ENCODE measurements at places on chromosomes 12 and 14.

GRCh38 chr12:43162138-43162537, 389.9 kb downstream of the ADAMTS20 start:
- DNase-seq, result no peak

- no peak for DNase-seq
Measured at GRCh38 chr14:35699791-35700444, 109.2 kb downstream of the RALGAPA1 start.

DNA sequence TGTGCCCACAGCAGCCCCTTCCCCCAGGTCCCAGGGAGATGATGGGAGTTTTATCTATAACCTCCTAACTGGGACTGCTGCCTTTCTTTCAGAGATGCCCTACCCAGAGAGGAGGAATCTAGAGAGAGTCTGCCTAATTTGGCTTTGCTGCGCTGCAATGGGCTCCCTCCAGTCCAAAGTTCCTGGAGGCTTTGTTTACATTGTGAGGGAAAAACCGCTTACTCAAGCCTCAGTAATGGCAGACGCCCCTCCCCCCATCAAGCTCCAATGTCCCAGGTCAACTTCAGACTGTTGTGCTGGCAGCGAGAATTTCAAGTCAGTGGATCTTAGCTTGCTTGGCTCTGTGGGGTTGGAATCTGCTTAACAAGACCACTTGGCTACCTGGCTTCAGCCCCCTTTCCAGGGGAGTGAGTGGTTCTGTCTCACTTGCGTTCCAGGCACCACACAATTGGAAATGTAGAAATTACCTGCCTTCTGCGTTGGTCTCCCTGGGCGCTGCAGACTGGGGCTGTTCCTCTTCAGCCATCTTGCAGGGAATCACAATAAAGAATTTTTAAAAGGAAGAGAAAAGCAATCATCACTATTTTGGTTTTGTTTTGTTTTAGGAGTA, 262.5 kb downstream of the FOXG1 start:
- no peak for DNase-seq

- DNase-seq, result no peak
Measured at GRCh38 chr12:49370539-49370938, 3.3 kb downstream of the SPATS2 start.

DNA sequence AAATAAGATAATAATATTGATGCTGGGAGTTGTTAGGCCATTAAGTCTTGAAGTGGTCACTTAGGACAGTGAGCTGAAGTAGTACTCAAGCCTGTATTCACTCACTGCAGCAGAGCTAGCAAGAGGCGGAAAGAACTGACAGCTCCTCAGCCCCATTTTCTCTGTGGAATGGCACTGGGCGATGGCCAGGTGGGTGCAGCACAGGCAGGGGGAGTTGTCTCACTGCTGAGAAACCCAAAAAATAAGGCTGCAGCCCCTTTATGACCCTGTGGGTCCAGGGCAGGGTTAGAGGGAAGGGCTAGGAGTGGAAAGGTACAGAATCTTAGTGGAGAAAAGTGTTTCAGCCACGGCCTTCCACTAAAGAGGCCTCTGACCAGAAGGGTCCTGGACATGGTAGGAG, 35.5 kb downstream of the PDZRN4 start:
- no peak for DNase-seq

DNA sequence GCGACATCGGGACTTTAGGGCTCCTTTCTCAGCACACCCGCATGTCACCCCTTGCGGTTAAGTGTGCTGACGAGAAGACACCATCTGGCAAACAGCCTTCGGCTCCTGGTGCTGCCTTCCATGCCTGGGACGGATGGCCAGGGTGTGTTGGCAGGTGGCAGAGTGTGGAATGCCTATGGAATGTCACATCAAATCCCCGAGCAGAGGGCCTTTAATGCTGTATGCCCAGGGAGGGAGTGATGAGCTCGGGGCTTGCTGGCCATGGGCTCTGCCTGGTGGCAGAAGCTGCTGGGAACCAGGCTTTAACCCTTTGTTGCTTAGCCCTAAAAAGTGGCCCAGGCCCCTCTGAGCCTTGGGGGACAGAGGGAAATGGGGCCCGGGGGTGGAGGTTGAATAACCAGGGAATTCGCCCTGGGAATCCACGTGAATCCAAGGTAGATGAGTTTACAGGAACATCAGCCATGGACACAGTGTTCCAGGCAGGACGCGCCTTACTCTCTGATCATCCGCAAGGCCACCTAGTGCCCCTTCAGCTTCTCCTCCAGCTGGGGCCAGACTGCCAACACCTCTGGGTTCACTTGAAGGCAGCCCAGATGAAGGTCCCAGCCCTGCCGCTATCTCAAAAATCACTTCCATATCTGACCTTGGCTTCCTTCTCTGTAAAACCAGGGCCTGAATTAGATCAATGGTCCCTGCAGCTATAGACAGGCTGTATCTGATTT, 17.4 kb downstream of the FAM181A start:
- DNase-seq, result no peak

- no peak for DNase-seq
Measured at GRCh38 chr12:116166306-116166705, 111.2 kb downstream of the MED13L start.

DNA sequence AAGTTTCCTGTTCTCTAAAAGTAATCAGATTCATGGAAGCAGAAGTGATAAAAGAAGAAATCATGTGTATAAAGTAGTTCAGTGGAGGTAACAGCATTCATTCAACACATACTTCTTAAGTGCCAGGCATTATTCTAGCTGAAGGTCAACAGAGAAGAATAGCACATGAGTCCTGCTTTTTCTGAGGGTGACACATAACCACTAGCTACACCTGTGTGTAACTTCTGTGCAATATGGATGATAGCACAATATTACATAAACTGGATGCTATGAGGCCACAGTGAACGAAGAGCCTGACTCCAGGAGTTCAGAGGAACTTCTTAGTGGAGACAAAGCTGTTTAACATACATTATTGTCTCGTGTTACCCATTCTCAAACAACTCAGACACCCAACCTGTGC, 114.3 kb upstream of the PCED1B start:
- DNase-seq, result no peak

DNA sequence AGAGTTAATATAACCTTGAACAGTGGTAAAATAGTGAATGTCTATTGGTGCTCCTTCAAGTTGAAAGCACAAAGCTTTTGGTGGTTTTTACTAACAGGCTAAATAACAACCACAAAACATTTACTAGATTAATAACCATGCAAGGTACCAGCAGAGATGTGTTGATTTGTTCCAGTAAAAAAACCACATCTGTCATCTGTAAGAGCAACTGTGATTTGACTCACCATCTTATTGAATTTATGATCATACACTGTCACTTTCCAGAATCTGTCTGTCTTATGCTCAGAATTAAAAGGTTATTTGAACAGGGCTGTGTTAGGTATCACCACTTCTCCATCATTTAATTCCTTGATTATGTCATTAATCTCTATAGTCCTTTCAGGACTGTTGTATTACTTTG, 107.0 kb upstream of the PTHLH start:
- no peak for DNase-seq

- no peak for DNase-seq
Measured at GRCh38 chr14:68691031-68691791, 101.7 kb downstream of the ZFP36L1 start.

GRCh38 chr12:53575502-53576249, 50.5 kb downstream of the ATF7 start:
- DNase-seq, result peak; percentile 75

GRCh38 chr12:68981516-68981915, 48.5 kb upstream of the CPM start:
- DNase-seq, result peak; percentile 47

DNA sequence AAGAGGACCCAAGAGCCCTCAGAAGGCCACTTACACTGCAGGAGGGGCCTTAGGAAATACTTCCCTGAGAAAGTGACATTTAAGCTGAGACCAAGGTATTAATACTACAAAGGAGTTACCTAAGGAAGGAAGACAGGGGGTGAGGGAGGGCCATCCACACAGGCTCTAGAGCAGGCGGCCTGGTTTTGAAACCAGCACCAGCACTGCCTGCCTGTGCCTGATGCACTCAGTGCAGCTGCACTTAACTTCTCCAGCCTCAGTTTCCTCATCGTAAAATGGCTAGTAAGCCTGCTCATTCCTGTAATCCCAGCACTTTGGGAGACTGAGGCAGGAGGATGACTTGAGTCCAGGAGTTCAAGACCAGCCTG, 45.5 kb upstream of the PLEKHG6 start:
- no peak for DNase-seq

DNA sequence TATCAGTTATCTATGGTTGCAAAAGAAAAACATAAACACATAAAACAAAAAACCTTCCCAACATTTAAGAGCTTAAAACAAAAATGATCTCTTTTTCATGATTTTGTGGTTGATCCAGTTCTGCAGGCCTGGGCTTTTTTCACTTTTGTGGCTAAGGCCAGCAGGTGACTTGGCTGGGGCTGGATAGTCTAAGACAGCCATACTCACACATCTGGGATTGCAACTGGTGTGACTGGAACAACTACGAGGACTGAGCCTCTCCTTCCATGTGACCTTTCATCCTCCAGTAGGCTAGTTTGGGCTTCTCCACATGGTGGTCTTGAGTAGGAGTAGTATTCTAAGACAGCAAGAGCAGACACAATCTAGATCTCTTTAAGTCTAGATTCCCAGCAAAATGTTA, 7.2 kb upstream of the PKP2 start:
- no peak for DNase-seq

DNA sequence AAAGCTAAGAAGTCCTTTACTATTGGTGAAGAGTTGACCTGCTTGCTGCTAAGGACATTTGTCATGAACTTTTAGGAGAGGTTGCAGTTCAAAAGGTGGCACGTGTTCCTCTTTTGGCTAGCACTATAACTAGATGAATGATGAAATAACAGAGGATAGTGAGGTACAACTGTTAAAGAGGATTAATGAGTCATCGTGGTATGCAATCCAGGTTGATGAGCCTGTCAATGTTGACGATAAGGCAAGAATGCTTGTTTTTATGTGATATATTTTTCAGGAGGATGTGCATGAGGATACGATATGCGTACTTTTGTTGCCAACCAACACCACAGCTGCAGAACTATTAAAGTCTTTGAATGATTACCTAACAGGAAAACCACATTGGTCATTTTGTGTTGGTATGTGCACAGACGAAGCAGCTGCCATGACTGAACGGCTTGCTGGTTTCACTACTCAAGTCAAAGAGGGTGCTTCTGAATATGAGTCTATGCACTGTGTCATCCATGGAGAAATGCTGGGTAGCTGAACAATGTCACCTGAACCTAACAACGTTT, 10.6 kb downstream of the CEP128 start:
- peak; percentile 91 for DNase-seq

GRCh38 chr14:61996753-61997152, 234.5 kb downstream of the SNAPC1 start:
- no peak for DNase-seq

DNA sequence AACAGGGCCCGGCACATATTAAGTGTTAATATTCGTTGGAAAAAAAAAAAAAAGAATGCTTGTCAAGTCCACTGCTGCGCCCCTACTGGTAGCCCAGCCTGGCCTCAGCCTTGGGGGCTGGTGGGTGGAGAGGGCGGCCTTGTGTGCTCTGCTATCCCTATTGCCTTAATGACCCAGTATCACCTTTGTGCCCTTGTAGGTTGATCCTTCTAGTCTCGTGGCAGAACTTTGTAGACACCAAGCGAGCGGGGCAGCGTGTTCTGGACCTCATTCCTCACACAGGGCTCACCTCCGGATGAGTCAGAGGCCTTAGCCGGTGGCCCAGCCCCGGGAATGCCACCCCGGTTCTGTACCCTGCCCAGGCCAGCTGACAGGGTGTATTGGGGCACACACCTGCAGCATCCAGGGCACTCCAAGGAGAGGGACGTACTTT, 1.8 kb upstream of the RCOR1 start:
- no peak for DNase-seq

DNA sequence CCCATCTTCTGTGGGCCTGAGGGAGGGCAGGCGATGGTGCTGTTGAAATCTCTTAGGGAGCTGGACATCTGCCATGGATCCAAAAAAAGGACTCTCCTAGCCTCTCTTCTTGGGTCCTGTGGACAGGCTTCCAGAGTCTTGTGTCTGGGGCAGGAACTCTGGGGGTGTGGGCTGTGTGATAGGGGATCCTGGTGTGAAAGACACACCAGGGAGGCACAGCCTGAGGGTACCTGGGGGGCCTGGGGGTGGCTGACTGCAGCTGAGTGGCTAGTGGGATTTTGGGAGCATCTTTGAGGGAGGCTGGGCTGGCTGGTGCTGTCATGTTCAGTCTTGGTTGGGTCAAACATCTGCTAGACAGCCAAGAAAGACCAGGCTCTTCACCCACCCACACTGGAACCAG, 1.8 kb upstream of the KRT83 start:
- no peak for DNase-seq

DNA sequence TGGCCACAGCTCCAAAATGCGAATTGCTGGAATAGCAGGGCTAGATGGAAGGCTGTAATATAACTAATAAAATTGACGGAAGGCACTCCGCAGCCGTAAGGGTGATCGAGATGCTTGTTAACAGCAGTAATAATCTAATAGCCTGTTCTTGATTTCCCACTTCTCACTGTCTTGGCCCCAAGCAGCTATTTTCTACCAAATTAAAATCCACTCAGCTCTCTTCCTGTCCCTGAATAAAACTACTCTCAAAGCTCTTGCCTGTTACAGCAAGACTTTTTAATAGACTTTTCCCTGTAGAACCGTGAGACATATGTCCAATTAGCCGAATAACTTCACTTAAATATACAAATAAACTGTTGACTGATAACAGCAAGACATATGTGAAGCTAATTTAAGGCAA, 38.0 kb downstream of the ADCK1 start:
- DNase-seq, result no peak

DNA sequence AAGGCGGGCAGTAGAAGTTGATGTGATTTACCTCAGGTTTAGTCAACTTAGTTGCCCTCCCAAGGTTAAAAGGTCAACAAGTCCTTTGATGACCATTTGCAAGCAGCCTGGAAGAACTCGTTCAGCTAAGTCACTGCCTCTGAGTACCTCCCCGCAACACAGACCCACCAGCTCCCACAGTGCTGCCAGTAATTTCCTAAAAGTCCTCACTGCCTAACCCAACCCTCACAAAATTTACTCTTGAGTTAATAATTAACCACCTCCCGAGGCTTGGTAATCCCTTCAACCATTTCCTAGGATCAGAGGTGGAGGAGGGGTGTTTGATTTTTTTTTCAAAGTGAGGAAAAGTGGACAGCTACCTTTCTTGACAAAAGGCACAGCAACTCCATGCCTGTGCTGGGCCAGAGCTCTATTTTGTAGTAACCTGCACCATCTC, 55.8 kb downstream of the MAP3K9 start:
- no peak for DNase-seq

- DNase-seq, result no peak
Measured at GRCh38 chr12:80791863-80792262, 75.2 kb downstream of the MYF5 start.

All from skeletal muscle cell (primary cell).